ENCODE measurements at places on chromosomes 1 and 21.

GRCh38 chr1:155123801-155124200 lies 3.9 kb upstream of the EFNA1 start:
- DNase-seq = no peak

- DNase-seq = no peak
Observed at GRCh38 chr1:29431138-29431537, 194.8 kb downstream of the PTPRU start.

DNA sequence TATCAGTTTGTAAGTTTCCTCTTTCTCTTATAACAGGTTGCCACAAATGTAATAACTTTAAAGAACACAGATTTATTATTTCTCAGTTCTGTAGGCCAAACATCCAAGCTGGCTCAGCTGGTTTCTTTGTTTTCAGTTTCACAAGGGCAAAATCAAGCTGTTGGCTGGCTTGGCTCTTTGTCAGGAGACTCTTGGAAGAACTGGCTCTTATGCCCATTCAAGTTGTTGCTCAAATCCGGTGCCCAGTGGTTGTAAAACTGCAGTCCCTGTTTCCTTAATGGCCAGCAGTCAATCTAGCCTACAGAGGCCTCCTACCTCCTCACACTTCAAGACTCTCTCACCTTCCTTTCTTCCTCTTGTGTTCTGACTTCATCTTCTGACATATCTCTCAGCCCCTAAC lies 1171.0 kb downstream of the MRPL39 start:
- no peak for DNase-seq

DNA sequence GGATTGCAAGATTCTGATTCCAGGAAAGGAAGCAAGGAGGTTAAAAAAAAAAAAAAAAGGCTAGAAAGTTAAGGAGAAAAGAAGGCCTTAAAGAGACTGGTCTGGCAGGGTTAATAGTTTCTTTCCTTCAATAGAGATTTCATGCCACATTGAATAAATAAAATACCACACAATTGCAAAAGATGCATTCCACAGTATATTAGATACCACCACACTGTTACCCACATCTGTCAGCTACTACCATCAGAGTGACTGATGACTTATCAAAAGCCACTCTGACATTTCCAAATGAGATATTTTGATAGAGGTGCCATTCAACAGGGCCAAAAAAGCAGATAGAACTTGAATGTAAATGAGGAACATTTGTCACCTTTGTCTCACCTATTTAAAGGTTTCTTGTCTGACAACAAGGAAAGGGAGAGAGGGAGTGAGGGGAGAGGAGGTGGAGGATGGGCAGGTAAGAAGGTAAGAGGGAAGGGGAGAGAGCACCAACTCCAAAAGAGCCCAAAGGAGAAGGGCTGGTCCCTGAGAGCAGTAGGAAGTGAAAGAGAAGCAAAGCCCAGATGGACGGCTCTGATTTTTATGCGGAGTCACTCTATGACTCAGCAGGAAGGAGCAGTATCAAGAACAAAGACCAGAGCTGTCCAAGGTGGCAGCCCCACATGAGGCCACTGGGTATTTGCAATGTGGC lies 38.3 kb downstream of the LRRN2 start:
- no peak for DNase-seq

GRCh38 chr1:219459351-219460080 lies 153.4 kb downstream of the ZC3H11B start:
- DNase-seq = no peak

GRCh38 chr1:41296506-41296905 lies 54.4 kb upstream of the SCMH1 start:
- no peak for DNase-seq

DNA sequence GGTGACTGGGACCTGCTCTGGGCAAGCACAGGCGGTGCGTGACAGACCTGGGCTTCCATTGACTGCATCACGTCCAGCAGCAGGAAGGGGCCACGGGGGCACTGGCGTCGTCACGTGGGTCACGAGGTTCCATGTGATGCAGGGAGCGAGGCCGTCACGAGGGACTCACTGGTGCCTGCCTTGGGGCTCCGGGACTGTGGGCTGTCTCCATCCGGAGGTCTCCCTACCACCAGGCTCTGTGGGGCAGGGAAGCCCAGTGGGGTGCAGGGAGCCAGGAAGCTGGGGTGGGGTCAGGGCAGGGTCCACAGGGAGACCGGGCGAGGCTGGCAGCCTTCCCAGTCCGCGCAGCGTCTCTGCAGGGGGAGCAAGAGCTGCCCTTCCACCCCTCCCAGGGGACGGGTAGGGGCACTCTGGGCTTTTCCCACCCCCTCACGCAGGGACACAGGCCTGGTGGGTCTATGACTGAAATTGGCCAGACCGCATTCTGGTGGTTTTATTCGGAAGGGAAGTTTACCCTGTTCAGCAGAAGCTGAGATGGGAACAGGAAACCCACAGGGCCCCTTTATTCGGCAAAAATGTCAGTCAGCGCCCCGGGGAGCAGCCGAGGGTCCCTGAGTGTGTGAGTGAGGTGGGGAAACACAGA lies 416 bp upstream of the TNFRSF14 start:
- DNase-seq = peak; percentile 68

- no peak for DNase-seq
Observed at GRCh38 chr1:59549066-59549837, 252.4 kb downstream of the FGGY start.

DNA sequence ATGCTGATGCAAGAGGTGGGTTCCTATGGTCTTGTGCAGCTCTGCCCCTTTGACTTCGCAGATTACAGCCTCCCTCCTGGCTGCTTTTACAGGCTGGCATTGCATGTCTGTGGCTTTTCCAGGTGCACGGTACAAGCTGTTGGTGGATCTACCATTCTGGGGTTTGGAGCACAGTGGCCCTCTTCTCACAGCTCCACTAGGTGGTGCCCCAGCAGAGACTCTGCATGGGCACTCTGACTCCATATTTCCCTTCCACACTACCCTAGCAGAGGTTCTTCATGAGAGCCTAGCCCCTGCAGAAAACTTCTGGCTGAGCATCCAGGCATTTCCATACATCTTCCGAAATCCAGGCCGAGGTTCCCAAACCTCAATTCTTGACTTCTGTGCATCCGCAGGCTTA lies 989.0 kb downstream of the PLA2G4A start:
- DNase-seq = no peak

- no peak for DNase-seq
Observed at GRCh38 chr1:86951430-86951829, 37.0 kb downstream of the HS2ST1 start.

DNA sequence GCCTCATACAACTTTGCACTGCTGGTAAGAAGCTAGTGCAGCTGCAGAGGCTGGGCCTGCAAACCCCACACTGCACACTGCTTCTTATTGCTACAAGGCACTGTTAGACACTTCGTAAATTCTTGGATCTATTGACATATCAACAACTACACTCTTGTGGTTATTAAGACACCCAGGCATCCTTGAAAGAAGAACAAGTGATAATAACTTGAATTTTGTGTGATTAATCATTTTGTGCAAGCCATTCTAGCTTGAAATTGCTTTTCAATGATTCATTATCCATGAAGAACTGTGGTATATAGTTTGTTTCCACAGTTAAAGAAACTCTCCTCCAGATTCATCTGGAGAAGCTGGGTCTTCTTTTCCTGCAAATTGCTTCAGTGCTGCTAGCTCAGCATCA lies 33.7 kb upstream of the IFI44L start:
- DNase-seq = no peak

- no peak for DNase-seq
Observed at GRCh38 chr1:47403321-47403910, 12.7 kb upstream of the FOXE3 start.

GRCh38 chr1:183030053-183030452 lies 6.8 kb downstream of the LAMC1 start:
- no peak for DNase-seq

- no peak for DNase-seq
Observed at GRCh38 chr1:175669569-175669968, 73.8 kb downstream of the TNR start.

- no peak for DNase-seq
Observed at GRCh38 chr1:61403679-61404596, 321.0 kb downstream of the TM2D1 start.

DNA sequence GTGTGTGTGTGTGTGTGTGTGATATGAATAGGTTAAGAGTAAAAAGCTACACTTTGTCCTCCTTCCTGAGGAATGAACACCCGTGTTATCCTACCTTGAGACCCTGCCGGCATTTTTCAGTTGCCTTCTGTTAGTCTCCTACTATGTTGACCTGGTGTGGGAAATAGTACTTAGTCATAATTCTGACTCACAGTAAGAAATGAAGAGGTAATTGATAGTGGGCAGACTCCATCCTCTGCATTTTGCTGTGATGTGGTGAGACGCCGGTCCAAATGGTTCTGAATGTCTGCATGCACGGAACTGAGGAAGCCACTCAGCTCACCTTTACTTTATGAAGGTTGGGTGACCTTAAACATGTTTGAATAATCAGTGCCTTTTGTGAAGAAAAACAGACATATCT lies 12.6 kb downstream of the CD101 start:
- DNase-seq = peak; percentile 17

- DNase-seq = no peak
Observed at GRCh38 chr1:218845589-218845988, 328.1 kb upstream of the LYPLAL1 start.

- DNase-seq = no peak
Observed at GRCh38 chr1:7101187-7101586, 315.9 kb downstream of the CAMTA1 start.

GRCh38 chr1:70718086-70718630 lies 307.1 kb downstream of the CTH start:
- no peak for DNase-seq

Measured in activated CD4-positive, alpha-beta T cell treated with anti-CD3 and anti-CD28 coated beads, Interleukin-2, amount 50 U/mL, for 24 hours (primary cell).